ENCODE measurements at places on chromosomes 7 and 10.

GRCh38 chr7:51263631-51264484 is 52.8 kb downstream of the COBL start:
- no peak for DNase-seq

DNA sequence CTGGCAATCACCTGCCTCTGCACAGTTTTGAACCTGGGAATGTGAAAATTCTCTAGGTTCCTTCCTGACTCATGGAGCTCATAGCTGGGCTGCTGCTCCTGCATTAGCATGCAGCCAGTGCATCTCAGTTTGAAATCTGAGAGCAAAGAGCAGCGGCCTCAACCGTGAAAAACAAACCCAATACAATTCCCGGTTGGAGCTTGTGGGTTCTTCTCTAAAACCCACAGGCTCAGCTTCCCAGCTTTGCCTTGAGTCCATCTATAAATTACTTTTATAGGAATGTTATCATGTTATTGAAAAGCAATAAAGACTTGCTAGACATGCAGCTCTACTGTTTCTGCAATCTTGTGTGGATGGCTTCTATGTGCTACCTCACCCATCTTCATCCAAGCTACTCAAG is 191.7 kb downstream of the CXCL12 start:
- DNase-seq = no peak

DNA sequence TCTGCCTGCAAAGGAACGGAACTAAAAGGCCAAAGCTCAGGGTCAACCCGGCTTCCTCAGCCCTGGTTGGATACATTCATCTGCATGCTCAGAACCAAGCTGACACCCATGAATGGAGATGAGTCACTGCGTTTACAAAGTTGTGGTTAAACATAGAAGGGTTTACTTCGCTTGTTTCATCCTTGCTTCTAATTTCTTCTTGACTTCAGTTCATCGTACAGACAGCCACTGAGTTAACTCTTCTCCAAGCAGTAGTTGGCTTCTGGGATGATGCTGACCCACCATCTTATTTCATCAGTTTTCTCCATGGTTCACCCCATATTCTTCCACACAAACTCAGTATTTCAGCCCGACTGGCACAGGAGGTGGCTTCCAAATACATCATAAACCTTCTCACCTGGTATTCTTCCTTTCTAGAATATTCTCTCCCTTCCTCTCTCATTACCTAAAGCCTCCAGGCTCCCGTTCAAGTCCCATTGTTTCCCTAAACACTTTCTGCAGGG is 166.3 kb upstream of the RNF32 start:
- DNase-seq = no peak

DNA sequence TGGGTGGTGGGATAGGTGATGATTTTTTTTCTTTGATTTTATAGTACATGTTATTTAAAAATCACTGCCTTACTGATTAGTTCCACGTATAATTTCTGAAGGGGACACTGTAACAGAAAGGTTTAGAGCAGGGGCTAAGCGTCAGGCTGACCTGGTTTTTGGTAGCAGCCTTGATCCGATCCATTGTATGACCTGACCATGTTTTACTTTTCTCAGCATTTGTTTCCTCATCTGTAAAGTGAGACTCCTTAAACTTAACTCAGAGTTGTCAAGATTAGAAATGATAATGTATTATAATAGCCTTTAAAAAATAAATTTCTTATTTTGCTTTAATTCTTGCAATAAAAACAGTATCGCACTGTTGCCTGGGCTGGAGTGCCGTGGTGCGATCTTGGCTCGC is 23.6 kb downstream of the INPP5F start:
- no peak for DNase-seq

- no peak for DNase-seq
Observed at GRCh38 chr7:36814311-36814710, 90.0 kb upstream of the AOAH start.

- DNase-seq = peak; percentile 97
Observed at GRCh38 chr10:1057106-1057657, 997 bp downstream of the WDR37 start.

DNA sequence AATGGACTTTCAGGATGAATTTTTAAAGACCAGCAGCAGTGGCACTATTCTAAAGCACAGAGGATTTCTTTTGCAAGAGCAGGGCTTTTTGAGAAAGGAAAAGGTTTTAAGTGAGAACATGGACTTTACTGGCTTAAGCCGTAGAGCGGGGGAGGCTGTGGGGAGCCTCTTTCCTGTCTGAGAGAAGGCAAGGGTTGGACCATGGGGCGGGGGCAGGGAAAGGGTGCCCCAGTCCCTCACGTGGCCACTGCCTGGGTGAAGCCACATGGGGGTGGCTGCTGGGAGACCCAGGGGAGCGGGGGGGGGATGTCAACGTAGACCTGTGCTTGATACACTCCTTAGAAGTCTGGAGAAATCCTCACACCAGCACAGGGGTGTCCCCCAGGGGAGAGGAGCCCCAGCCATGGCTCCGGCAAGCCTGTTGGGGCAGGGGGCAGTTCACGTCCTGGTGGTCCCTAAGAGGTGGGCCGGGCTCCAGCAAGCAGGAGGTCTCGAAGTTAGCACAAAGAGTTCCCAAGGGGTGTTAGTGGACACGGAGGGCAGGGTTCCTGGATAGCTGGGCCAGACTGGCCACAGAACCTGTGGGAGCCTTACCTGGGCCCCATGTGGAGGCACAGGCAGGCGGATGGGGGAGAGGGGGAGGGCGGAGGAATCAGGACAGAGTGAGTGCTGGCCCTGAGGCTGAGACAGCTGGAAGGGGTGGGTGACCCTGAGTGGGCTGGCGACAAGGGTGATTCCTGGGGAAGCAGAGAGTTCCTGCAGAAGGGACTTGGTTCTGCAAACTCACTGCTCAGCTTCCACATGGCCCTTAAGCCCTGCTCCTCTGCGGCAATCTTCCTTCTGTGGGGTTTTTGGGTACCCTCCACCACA is 36.9 kb upstream of the ELFN1 start:
- DNase-seq = no peak

DNA sequence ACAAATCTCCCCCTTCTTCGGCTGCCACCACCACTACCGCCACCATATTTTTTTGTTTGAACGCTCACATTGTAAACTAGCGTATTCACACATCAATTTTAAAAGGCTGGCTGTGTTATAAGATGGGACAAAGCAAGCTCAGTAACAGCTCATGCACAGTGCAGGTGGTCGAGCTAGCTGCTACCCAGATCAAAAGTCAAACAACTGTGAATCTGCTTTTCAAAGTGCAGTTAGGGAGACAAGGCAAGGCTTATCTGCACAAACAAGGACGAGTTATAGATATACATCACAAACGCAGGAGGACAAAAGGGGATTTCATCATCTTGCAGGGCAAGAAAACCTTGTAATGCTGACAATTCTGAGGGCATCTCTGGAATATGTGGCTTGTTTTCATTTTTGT is 231.6 kb downstream of the VTI1A start:
- no peak for DNase-seq

DNA sequence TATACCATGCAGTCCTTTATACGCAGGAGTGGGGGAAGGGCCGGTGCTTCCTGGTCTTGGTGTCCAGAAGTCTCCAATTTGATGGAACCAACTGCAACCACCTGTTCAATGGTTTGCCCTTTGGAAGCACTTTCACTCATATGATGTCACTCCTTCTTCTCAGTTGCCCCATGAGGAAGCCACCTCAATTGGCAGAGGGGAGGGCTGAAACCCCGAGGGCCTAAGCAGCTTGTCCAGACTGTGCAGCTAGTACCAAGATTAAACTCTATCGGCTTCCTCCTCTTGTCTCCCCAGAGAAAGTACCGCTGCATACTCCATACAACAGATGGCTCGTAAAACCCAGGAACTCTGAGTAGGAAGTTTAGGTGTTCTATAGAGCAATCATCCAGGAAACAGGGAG is 789.4 kb downstream of the TYW1 start:
- no peak for DNase-seq

- no peak for DNase-seq
Observed at GRCh38 chr7:75531359-75531821, 39.3 kb downstream of the SPDYE5 start.

DNA sequence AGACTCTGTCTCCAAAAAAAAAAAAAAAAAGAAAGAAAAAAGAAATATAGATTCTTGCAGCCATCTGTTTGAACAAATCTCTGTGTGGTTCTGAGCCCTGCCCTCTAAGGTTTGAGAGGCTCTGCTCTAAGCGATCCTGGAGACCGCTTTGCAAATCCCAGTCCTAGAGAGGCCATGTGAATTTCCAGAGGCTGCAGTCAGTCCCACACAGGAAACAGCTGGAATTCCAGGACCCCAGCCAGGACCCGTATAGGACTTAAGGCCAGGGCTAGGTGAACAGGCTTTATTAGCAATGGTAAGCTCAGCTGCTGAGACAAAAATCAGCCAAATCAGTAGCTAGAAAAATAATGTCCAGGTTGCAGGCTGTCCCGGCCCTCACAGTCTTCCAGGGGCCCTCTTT is 154.8 kb downstream of the RPS24 start:
- DNase-seq = no peak

DNA sequence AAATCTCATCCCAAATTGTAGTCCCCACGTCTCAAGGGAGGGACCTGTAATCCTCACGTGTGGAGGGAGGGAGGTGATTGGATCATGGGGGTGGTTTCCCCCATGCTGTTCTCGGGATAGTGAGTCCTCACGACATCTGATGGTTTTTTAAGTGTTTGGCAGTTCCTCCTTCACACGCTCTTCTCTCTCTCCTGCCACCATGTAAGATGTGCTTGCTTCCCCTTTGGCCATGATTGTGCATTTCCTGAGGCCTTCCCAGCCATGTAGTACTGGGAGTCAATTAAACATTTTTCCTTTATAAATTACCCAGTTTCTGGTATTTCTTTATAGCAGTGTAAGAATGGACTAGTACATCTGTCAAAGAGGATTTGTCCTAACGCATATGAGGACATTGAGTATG is 59.5 kb downstream of the RGS10 start:
- DNase-seq = no peak

GRCh38 chr10:79930267-79930666 is 18.6 kb downstream of the SFTPD start:
- no peak for DNase-seq

DNA sequence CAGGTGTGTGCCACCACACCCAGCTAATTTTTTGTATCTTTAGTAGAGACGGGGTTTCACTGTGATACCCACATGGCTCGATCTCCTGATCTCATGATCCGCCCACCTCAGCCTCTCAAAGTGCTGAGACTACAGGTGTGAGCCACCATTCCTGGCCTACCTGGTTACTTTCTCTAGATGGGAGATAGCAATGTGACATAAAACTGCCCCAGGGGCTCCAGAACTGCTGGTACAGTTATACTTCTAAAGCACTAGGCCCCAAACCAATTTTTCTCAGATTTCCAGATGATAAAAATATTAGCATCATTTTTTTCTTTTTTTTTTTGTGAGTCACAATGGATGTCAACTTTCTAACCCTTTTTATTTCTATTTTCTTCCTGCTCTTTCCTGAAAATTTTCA is 27.4 kb downstream of the ITGB8 start:
- DNase-seq = no peak

DNA sequence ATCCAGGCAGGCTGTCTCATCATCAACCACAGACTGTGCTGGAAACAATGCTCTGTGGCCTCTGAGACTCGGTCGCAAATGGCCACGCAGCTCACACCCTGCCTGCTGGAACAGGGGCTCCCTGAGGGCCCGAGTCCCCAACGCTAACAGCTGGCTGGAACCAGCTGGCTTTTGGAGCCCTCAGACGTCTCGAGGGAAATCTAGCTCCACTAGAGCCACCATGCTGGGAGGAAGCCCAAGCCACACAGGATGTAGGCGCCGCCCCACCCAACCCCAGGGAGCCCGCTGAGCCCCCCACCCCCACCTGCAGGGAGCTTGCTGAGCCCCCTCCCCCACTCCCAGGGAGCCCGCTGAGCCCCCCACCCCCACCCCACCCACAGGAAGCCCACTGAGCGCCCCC is 21.4 kb upstream of the PDGFA start:
- no peak for DNase-seq

GRCh38 chr10:48333856-48334255 is 27.4 kb downstream of the MAPK8 start:
- DNase-seq = no peak

DNA sequence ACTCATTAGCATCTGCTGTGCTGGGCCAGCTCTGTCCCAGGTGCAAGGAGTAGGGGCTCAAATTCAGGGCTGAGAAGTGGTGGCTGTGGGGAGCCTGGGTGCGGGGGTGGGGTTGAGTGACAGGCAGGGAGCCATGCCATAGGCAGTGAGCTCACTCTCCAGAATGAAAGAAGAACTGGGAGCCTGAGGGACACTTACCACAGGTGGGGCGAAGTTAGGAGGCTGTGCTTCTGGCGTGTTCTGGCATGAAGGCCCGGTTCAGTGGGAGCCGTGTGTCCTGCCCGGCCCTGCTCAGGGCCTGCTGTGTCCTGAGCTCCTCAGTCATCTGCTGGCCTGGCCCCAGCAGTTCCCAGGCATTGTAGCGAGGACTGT is 62.5 kb downstream of the MKI67 start:
- DNase-seq = no peak

DNA sequence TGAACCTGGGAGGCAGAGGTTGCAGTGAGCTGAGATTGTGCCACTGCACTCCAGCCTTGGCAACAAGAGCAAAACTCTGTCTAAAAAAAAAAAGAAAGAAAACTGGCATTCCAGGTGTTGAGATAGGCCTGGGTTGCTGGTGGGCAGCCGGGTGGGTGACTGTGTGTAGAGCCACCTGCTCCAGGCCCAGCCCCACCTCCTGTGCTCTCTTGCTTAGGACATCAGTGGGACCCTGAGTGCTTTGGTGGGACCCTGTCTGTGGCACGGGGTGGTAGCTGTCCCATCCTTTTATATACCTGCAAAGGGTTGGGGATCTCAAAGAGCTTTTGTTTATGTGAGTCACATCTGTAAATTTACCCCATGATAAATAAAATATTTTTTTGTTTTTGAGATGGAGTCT is 6.2 kb downstream of the PAOX start:
- no peak for DNase-seq

DNA sequence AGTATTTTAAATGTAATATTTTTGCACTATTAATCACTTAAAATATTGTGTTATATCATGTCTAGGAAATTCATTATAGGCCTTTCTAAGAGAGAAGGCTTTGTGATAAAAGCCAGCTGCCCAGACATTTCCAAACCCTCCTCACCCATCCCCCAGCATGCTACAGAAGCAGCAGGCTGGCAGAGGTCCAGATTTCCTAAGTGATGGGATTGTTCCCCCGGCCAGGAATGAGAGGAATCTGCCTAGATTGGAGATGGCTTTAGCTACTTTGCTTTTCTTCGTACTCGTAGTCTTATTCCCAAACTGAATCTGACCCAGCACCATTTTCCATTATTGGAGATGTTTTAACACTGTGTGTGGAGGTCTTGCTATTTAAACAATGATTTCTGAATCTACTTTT is 29.4 kb downstream of the CDK14 start:
- DNase-seq = no peak

GRCh38 chr10:61471491-61471890 is 18.3 kb upstream of the TMEM26 start:
- no peak for DNase-seq

- no peak for DNase-seq
Observed at GRCh38 chr10:113911839-113912238, 57.4 kb downstream of the NHLRC2 start.

DNA sequence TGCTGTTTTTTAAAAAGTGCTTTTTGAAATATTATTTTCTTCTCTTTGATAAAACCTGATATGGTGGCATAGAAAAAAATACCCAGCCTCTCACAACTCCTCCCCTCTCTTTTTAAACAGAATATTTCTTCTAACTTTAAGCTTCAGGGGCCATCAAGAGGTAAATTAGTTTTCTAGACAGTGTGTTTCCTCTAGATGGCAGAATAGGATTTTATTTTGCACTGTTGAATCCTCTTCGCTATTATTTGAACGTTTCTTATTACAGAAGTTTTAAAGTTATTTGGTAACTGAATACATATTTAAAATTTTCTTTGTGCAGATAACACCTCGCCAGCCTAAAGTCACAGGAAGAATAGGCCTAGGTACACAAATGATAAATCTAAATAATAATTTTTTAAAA is 30.3 kb downstream of the ARL5B start:
- peak; percentile 77 for DNase-seq
